ENCODE measurements at places on chromosomes 6 and 20. TPM values are rescaled to one million over a fixed set of nuclear protein-coding genes. Genes with fewer than 3 reads are reported as not detected.

The NOX3 gene
- not detected for total RNA-seq

- DNase-seq = no peak
These were observed 77.1 kb upstream of the ADTRP start for GRCh38 chr6:11855743-11856142.

GRCh38 chr6:35489995-35490791, 6.7 kb downstream of the TEAD3 start:
- no peak for DNase-seq

GRCh38 chr20:6311841-6312655, 189.2 kb upstream of the FERMT1 start:
- no peak for DNase-seq

DNA sequence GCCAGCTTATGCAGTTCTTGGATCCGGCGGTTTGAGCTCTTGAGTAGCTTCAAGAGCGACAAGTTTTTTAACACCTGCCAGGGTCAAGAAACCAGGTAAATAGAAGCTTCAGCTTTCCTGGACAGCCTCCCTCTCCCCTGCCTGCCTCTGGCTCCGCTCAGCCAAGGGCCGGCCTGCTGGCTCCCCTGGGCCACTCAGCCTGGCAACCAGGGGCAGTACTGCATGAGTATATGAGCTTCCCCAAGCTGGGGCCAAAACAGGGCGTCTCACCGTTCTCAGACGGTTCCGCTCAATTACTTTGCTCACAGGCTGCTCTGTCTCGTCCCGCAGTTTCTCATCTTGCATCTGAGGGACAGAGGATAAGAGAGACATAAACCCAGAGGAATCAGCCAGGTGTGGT, 856 bp downstream of the TP53TG5 start:
- no peak for DNase-seq

DNA sequence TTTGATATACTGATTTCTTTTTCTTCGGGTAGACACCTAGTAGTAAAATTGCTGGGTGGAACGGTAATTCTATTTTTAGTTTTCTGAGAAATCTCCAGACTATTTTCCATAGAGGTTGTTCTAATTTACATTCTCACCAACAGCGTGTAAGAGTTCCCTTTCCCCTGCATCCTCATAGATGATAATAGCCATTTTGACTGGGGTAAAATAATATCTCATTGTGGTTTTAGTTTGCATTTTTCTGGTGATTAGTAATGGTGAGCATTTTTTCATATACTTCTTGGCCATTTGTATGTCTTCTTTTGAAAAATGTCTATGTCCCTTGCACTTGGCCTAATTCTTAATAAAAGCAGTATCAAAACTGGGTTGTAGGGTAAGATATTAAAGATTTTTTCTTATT, 148.9 kb upstream of the SIM1 start:
- DNase-seq = no peak

DNA sequence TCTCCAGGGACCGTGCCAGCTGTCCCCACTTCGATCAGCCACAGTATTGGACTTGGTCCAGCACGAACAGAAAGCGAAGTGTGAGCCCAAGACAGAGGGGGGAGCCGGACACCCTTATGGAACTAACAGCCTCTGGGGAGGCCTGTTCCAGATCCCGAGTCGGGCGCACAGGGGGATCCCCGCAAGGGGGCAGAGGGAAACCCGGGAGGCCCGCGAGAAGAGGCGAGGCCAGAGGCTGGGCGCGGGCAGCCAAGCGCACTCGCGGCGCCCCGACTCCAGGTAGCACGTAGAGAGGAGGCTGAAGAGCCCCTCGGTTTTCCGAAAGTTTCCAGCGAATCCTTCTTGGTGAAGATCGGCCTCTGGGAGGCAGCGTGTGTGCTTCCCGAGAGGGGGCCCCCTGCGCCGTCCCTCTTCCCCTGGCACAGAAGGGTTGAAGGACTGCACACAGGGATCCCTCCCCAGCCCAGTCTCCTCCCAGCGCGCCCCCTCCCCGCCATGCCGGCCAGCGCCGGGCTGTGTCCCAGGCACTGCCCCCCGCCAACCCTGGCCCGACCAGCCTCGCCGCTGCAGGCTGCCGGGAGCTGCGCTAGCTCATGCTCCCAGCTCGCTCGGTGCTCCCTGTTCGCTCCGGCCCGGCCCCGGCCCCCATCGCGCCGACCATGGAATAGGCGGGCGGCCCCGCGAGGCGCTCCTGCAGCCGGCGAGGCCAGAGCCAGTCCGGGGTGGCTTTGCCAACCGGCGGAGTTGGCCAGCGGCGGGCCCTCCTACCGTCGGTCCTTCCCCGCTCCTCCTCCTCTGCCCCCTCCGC, 577 bp upstream of the SLC24A3 start:
- peak; percentile 60 for DNase-seq

- DNase-seq = no peak
These were observed 93.5 kb upstream of the SASH1 start for GRCh38 chr6:148249160-148249559.

- DNase-seq = no peak
These were observed 386.6 kb upstream of the ARID1B start for GRCh38 chr6:156390621-156391020.

- DNase-seq = no peak
These were observed 88.9 kb upstream of the NT5E start for GRCh38 chr6:85360794-85361642.

DNA sequence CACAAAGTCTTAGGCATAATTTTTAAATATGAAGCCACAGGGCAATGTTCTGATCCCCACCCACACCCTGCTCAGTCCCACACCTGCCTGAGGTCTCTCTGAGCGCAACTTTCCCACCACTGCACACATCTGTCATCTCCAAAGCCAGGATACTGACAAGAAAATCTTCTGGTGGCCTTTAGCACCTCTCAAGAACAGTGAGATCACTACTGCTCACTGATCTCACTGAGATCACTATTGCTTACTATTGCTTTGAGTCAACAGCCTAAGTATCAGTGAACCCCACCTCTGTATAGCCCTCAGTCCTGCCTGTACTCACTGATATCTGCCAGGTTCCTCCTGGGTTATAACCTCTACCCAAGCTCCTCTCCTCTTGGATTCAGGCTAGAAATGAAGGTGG, 6.4 kb downstream of the TNFRSF21 start:
- DNase-seq = no peak

The GFOD1 gene
- 7.9 TPM for total RNA-seq

The ZBTB12 gene
- 0.82 TPM for total RNA-seq

The KHDC1L gene
- total RNA-seq = not detected

The PAK5 gene
- 0.07 TPM for total RNA-seq

The CFB gene
- total RNA-seq = 3,385 TPM

- no peak for DNase-seq
These were observed at the start of gene HLA-DOA for GRCh38 chr6:33008944-33009861. Gene HLA-DOA (minus strand): TSS chr6:33009591.

The PHACTR1 gene
- total RNA-seq = 0.31 TPM

DNA sequence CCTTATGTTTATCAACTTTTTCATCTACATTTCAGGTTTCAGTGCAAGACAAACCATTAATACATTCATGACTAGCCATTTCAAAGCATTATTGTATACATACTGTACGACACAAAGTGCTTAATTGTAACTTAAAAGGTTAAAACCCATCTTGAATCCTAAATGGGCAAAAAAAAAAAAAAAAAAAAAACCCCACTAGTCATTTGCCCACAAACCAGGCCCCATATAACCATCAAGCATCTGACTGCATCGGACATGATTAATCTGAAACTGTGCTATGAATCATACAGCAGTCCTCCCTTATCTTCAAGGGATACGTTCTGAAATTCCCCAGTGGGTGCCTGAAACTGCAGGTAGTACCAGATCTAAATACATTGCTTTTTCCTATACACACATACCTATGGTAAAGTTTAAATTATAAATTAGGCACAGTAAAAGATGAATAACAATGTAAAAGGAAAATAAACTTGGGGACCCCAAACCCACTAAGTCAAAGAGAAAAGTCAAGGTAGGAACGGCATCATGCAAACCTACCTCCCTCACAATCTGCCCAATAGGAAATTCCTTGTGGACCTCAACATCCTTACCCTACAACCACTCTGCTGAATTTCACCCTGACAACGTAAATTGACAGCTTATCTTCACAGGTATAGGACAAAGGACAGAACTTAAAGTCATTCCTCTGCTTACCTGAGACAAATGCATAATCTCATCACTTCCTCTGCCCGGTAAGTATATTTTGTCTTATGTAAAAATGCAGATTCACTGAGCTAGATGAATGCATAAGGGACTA, 14.3 kb downstream of the B4GALT5 start:
- DNase-seq = no peak

- DNase-seq = no peak
These were observed 8.4 kb upstream of the ACSS1 start for GRCh38 chr20:25066386-25066785.

- no peak for DNase-seq
These were observed 378.4 kb downstream of the ARHGAP18 start for GRCh38 chr6:129331450-129332138.

The PIM1 gene
- total RNA-seq = 12.2 TPM
